ENCODE measurements at places on chromosomes 16 and 17.
A peak's percentile ranks its signal among the peaks of the same experiment; 100 is the strongest.

DNA sequence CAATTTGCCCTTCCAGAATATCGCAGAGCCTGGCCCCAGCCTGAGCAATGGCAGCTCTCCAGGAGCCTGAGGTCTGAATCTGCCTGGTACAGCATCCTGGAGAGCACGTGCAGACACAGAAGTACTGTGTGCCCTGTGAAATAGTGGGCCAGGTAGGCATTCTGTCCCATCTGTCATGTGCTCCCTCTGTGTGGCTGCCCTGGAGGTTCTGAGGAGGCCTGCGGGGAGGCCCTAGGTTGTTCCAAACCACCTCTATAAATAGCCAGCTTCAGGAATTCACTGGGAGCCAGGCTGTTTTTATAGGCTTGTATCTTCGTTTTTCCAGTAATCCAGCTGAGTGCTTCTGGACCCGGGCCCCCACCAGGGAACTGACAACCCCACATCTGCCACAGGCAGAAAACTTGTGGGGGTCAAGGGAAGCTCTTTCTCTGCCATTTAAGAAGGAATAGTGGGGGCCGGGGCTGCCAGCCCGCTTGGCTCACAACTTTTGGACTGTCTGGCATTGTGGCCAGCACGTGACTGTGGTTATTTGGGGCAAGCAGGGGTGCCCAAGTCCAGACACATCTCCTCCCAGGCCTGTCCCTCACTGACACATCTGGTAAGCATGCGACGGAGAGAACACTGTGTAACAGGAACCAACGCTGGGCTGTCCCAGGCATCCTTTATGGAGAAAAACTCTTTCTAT lies 356.3 kb upstream of the TNRC6C start:
- no peak for DNase-seq

- DNase-seq: no peak
These were observed 3.5 kb downstream of the CANT1 start for GRCh38 chr17:79006046-79006445.

DNA sequence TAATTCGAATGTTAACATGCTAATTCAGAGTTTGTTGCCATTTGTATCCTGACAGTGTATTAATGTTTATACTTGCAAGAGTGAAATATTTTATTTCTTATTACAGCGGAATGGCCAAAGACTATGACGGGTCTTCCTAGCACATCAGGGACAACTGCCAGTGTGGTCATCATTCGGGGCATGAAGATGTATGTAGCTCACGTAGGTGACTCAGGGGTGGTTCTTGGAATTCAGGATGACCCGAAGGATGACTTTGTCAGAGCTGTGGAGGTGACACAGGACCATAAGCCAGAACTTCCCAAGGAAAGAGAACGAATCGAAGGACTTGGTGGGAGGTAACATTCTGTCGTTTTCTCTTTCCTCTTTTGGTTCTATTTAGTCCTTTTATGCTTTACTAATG lies 23.4 kb downstream of the PPM1D start:
- no peak for DNase-seq

DNA sequence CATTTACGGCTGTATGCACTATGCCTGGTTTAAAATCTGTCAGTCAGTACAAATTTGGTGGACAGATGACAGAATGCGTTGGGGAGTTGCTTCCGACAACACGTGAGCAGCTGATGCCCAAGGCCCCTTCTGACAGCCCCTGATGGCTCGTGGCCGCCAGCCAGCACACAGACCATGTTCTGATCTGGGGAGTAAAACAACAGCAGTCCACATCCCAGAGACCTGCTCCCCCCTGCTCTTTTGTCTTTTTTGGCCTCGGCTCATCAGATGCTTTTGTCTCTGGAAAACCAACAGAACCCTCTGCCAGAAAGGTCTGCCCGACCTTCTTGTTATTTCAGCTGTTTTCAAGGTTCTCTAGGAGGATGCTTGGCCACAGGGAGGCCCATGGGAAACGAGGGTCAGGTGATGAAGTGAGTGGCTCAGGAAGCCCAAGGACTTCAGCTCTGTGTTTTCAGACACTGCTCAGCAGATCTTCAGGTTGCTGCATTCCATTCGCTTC lies 10.8 kb downstream of the ARSG start:
- no peak for DNase-seq

GRCh38 chr16:69286941-69287713 lies 24.0 kb upstream of the VPS4A start:
- DNase-seq: peak; percentile 9

GRCh38 chr17:66753126-66753920 lies 81.6 kb upstream of the CACNG5 start:
- no peak for DNase-seq

GRCh38 chr17:41352597-41353366 lies 2.2 kb upstream of the KRT33A start:
- DNase-seq: no peak

DNA sequence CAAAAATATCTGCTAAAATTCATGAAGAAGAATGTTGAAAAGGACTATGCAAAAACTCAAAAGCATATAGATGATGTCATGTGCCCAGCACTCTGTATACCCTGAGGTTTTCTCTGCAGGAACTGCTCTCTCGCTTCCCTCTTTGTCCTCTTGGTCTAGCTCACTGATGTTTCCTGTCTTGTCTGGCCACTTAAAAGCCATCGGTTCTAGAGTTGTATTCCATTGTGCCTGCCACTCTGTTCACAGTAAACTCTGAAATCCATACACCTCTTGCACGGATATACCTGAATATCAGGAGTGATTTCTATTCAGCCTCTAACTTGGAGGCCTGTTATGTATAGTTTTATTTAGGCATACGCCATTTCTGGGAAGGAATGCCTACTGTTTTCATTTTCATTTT lies 101.0 kb upstream of the CNTNAP4 start:
- DNase-seq: no peak

DNA sequence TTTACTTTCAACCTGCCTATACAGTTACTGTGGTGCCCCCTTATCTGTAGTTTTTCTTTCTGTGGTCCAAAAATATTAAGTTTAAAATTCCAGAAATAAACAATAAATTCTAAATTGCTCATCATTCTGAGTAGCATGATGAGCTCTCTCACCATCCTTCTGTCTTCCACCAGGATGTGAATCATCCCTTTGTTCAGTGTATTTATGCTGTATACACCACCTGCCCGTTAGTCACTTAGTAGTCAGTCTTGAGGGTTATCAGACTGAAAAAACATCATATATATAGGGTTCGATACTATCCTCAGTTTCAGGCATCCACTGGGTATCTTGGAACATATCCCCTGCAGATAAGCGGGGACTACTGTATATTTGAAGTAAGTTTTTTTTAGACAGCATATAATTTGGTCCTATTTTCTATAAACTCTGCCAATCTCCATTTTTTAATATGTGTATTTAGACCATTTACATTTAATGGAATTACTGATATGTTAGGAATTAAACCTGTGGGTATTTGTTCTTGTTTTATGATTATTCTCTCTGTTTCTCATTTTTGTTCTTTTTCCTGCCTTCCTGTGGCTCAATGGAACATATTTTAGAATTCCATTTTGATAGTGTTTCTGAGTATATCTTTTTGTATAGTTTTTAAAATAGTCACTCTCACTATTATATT lies 31.0 kb downstream of the TBX21 start:
- no peak for DNase-seq

- DNase-seq: no peak
These were observed 68.6 kb downstream of the ZNF778 start for GRCh38 chr16:89286096-89286495.

GRCh38 chr16:56424404-56424764 lies 961 bp downstream of the AMFR start:
- no peak for DNase-seq

DNA sequence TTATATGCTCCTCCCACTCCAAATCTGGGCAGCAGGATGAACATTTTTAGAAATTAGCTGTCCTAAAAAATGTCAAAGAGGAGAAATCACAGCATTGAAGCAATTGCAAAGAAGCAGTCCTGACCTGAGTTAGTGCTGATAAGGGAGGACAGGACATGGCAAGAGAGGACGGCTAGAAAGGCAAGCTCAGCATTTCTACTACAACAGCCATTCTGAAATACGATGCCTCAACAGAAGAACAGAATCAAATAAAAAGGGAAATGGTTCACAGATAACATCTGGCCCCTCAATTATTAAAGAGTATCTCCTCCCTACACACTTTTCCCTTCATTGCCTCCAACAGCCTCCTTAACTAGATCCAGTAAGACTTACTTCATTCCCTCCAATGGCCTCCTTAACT lies 18.3 kb downstream of the VPS53 start:
- DNase-seq: no peak

- DNase-seq: no peak
These were observed 777.9 kb downstream of the KCNJ2 start for GRCh38 chr17:70947215-70947614.

DNA sequence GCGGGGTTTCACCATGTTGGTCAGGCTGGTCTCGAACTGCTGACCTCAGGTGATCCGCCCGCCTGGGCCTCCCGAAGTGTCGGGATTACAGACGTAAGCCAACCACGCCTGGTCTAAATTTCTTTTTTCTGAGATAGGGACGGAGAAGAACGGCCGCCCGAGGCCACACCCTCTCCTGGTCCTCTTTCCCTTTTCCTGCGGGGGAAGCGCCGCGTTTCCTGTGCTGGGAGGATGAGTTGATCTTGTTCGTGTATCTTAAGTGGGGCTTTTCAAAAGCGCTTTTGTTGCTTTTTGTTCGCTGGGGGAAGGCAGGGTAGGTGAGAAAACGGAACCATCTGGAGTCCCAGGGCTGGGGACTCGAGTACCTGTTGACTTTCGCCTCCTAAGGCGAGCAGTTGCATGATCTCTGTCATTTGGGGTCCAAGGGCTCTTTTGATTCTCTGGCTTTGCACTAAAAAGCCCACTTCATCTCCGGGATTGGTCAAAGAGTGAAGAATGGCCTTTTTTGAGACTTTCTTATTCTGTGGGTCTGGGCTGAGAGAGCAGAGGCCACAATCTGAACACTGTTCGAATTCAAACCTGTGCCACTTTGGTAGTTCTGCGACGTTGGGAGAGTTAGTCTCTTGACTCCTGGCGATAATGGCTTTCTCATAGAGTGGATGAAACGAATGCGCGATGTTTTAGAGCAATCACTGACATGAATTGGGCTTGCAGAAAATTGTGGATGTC lies 1.3 kb downstream of the FUS start:
- no peak for DNase-seq

- DNase-seq: no peak
These were observed 173.0 kb upstream of the GOT2 start for GRCh38 chr16:58906981-58907715.

DNA sequence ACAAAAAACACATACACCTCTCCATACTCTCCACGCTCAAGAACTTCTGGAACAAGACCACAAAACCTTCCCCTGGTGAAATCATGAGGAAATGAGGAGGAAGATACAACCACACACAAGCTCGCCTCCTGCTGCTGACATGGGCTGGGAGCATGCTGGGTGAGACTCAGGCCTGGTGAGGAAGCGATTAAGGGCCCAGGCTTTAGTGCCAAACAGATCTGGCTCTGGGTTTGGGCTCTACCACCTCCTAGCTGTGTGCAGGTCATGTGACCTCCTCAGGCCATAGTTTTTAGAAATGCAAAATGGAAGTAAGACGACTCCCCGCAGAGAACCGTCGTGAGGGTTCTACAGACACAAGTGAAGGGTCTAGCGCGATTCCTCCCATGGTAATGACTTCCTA lies 41.3 kb downstream of the VAC14 start:
- DNase-seq: no peak

DNA sequence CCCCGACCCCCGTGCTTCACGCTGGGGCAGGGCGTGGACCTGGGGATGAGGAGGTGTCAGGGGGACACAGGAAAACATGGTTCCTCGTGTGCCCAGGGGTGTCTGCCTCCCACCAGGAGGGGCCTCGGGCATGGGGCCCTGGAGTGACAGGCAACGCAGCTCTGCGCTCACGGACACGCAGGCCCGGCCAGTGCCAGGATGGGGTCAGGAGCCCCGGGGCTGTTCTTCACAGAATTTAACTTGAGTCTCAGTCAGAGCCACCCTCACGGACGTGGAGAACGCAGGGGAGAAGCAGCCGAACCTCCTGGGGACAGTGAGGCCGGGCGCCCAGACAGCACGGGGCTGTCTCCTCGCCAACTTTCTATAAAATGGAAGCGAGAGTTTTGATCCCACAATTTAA lies 16.7 kb downstream of the UNKL start:
- DNase-seq: no peak

- no peak for DNase-seq
These were observed 61.4 kb downstream of the ZNF18 start for GRCh38 chr17:11935734-11936406.

DNA sequence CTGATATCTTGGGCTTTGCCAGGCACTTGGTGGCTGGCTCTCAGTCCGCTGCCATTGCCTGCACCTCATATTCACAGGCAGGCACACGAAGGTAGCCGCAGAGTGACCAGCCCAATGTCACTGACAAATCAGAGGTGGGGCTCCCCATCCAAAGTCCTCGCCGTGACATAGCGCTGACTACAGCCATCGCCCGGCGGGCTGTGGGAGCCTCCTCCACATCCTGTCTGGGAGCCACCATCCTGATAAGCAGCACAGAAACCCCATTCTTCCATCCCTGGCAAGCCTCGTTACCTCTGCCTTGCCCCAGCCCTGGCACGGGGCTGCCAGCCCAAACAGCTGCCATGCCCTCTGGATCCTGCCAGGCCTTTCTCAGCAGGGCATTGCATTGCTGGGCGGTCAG lies 437.8 kb downstream of the SLC39A11 start:
- no peak for DNase-seq

DNA sequence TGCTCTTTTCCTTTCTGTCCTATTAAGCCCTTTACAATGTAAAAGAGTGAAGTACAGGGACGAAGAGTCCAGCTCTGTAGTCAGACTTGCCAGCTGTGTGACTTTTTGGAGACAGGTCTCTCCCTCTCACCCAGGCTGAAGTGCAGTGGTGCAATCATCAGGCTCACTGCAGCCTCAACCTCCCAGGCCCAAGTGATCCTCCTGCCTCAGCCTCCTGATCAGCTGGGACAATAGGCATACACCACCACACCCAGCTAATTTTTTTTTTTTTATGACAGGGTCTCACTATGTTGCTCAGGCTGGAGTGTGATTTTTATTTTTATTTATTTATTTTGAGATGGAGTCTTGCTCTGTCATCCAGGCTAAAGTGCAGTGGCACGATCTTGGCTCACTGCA lies 7.1 kb upstream of the ITPRIPL2 start:
- DNase-seq: no peak

GRCh38 chr16:50679676-50680555 lies 1.2 kb downstream of the SNX20 start:
- no peak for DNase-seq

DNA sequence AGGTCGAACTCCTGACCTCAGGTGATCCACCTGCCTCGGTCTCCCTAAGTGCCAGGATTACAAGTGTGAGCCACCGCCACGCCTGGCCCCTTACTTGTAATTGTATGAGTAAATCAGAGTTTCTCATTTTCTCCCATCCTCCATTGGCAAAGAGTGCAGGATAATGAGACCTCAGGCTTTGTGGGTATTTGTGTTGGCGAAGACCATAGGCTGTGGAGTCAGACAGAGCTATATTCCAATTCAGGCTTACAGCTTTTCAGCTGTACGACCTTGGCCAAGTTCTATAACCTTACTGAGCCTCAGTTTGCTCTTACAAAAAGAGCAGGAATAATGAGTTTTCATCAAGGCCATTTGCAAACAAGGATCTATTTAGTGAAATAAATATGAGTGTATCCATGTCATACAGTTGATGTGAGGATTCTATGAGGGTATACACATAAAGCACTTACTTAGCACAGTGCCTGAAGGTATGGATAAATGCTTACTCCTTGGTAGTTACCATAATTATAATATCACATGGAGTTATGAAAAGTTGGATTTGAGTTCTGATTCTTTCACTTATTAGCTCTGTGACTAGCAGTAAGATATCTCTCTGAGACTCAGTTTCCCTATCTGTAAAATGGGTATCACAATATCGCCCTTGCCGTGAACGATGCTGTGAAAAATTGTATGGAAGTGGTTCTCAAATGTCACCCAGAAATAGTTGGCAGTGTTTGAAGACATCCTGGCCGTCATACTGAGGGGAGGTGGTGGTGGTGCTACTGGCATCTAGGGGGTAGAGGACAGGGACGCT lies 25.6 kb upstream of the CPPED1 start:
- no peak for DNase-seq
